ENCODE measurements at places on chromosomes 1 and 21. TPM values are rescaled to one million over a fixed set of nuclear protein-coding genes. Genes with fewer than 3 reads are reported as not detected.

Gene SMCP
- total RNA-seq = not detected

Gene PLPPR5
- not detected for total RNA-seq

Gene ARHGEF10L
- total RNA-seq = 27.3 TPM

Gene CFAP57
- 0.15 TPM for total RNA-seq

Gene ERVH48-1
- total RNA-seq = not detected

- no peak for DNase-seq
Measured at GRCh38 chr21:39461419-39461818, 9.6 kb downstream of the SH3BGR start.

DNA sequence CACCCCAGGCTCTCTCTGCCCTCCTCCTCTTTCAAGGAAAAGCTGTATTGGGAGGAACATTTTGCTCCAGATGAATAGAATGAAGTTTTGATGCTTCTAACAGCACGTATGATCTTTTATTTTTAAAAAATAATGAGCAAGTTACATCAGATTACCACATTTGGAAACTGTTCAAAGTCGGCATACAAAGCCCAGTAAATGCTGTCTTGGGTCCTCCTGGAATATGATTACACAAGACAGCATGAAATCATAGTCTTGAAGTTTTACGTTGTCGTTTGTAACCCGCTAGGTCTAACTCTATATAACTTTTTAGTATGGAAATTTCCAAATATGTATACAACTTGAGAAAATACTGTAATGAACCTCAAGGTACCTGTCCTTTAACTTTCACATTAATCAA, 385.6 kb downstream of the HLX start:
- no peak for DNase-seq

Data from chondrocyte (in vitro differentiated cells).